ENCODE measurements at places on chromosomes 7 and 10.

DNA sequence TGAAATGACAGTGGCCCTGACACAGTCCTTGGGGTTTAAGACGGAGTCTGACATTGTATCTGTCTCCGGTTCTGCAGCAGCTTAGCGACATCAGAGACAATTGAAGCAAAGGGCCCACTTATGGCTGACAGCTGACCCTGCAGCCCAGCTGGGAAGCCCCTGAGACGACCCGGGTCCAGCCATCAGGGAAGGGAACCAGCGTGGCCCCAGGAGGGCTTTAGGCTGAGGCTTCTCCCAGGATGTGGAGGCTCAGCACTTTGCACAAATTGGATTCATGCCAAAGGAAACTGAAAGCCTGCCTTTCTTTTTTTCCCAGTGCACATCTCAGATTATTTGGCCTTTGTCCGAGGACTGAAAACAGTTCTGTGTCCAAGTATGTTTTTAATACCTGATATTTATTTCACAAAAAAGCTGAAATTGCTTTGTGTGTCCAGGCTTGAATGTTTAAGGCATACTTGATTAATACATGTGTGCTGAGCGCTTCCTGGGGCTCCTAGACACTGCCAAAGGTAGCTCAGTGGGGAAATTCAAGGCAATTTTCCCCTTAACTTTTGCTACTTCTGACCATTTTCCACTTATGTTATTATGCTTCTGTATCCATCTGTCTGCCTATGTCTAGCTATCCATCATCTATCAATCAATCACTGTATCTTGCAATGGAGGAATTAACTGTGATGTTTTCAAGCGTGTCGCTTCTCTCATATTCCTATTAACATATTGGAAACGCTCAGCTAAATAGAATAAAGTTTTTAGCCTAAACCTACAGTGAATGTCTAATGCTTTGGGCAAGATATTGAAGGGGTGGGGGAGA, 34.8 kb downstream of the KLF6 start:
- DNase-seq: no peak

DNA sequence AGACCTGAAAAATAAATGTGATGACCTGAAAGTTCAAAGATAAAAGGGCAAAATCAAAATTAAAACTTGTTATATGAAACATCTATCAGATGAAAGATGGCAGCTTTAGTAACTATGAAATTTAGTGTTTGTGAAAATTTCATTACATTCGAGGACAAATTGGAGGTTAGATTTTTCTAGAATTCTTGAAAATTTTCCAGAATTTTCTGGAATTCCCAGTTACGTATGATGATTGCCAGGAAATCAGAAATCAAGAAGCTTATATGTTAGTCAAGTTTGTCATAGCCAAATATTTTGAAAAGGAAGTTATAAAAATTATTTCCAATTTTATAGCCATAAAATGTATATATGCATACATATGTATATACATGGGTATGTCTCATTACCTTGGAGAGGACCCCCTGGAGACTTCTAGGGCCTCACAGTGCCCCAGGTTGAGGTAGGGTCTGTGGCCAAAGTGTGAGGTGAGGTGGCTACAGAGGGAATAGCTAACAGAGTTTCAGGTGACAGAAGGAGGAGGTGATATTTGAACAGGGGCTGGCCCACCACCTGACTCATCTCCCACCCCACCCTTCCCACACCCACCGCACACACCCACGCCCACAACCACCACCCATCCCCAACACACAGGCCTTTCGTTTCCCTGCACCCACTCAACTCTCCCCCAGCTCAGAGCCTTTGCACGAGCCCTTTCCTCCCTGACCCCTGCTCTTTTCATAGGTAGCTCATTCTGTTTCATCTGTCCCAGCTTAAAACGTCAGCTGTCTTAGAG, 21.5 kb downstream of the C10orf105 start:
- no peak for DNase-seq

DNA sequence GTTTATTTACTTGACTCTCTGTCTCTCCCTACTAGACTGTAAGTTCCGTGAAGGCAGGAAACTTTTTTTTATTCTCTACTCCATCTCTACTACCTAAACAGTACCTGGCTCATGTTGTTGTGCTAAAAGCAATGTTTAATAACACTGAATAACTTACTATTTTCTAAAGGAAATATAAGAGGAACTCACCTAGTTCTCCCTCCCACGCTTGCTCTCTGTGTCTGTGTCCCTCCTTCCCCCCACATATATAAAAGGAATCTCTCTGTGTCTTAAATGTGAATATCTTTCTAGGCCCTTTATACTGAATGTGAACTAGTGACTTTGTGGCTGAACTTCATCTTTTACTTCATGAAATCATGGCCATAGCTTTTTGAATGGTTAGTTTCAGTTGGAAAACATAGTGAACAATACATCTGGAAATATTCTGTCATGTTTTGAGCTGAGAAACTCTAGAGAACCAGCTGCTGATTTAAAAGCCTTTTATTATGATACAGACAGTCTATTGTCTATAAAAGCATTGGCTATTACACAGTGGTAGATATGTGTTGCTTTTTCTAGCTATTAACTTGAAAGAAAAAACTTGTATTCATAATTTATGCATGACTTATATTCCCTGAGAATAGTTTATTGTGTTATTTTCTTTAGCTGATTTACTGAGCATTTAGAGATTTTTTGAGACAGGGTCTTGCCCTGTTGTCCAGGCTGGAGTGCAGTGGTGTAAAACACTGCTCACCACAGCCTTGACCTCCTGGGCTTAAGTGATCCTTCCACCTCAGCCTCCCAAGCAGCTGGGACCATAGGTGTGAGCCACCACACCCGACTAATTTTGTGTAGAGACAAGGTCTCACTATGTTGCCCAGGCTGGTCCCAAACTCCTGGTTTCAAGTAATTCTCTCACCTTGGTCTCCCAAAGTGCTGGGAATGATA, 42.5 kb downstream of the VCL start:
- DNase-seq: no peak

- no peak for DNase-seq
Measured at GRCh38 chr10:59176241-59177030, at the start of gene PHYHIPL. Gene PHYHIPL, plus strand, starts transcription at chr10:59176643. Its CDS starts 211 bp downstream, at chr10:59176854.

DNA sequence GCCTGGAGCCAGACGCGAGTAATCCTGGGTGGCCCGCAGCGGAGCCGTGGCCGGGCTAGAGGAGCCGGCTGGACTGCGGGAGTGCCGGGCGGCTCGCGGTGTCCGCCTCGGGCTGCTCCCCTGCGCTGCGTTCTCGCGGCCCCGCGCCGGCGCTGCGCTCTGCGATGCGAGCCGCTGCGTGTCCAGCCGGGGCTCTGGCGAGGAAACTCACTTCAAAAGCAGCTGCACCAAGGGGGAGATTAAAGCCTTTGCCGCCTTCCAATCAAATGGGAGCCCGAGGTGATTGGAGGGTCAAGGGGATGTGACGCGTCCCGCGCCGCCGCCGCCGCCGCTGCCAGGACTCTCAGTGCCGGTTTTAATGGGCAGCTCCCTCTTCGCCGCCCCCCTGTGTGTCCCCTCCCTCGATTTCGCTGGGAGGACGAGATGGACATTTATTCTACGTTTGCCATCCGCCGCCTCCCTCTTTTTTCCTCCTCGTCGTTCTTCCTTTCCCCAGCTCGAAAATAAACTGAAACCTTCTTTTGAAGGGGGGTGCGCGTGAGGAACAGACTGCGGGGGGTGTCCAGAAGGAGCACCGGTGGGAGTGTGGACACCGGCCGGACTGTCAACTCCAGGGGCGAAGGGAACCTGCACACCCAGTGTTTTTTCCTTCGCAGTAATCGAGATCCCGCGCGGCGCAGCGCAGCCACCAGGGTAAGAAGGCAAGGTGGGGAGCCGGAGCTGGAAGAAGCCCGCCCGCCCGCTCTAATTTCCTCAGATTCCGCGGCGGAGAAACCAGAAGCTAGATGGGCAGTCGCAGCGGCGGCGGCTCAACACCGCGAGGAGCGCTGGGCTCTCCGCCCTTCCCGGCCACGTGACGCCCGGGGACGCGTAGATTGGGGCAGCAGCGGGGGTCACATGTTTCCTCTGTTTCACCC, at the start of gene ZNF503:
TSS of gene ZNF503 (minus strand) at position 196 of the 917 bp plus-strand sequence. CDS start 345 bp downstream, outside the sequence.
- DNase-seq: peak; percentile 98

DNA sequence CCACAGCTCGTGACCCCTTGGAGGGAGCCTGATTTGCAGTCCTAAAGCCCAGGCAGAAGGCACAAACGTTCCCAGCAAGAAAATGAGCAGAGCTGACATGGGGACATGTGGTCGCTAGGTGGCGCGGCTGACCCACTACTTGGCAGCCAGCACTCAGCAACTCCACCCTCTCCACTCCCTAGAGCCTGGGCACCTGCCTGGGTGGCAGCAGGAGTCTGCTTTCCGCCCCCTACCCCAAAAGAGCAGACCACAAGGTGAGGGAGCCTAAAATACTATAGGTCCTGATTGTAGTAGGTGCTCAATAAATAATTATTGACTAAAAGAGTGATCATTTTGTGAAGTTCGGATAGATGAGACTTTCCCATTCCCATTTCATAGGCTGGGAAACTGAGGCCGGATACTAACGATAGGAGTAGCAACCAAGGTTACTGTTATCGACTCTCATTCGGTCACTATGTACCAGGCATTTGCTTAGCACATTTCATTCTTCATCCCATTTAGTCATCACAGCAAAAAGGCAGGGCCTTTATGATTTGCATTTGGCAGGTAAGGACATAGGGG, 57.4 kb downstream of the NEUROG3 start:
- peak; percentile 70 for DNase-seq

DNA sequence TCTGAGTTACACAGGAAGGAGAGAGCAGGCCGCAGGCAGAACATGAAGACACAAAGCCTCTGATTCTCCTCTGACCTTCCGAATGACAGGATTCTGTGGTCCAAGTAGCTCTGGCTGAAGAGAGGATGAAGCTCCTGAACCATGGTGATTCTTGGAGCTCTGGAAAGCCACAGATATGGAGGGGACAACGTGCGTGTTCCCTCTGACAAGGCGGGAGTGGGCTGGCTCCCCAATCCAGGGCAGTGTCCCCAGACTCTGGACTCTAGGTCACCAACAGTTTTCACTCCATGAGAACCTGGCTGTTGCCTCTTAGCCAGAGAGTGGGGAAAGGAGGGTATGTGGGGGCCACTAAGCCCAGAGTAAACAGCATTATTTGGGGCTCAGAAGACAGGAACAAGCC, 7.4 kb upstream of the TRPV6 start:
- DNase-seq: no peak

GRCh38 chr7:138750901-138751464, 46.8 kb upstream of the TMEM213 start:
- no peak for DNase-seq

- DNase-seq: no peak
Measured at GRCh38 chr7:83794829-83795228, 145.9 kb upstream of the SEMA3E start.

- DNase-seq: no peak
Measured at GRCh38 chr10:43376046-43376635, 4.7 kb downstream of the FXYD4 start.

DNA sequence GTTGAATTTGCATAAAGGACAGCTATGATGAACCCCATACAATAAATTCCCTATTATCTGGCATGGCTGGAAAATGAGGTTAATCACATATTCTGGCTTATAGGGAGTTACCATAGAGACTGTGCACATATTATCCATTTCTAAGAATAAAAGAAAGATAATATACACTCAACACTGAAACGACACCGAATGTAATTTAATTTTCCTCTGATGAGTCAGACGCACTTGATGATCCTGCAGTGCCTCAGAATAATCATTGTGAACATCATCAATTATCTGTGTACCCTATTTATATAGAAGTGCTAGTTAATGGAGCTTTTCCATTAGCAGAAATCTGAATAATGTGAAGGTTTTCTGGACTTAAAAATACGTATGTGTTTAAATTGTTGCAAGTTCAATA, 60.2 kb downstream of the SGCE start:
- no peak for DNase-seq

DNA sequence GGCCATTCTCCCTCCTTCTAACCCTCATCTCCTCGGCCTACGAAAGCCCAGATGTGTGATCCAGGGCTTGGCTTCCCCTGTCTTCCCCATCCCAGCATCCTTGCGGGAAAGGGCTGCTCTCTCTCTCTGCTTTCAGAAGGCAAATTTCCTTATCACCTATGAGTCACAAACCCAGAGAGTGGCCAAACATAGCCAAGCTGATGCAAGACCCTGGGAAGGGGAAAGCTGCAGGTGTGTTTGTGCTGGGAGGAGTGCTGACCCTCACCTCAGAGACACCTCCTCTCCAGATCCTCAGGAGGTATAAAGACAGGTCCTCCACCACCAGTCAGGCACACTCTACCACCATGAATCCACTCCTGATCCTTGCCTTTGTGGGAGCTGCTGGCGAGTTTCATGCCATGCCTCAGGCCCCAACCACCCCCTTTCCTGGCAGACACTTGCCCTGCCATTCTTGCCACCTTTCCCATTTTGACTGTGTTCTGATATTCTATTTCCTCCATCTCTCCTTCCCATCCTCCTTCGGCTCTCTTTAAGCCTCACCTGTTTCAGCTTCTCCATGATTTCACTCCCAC, 10.6 kb upstream of the PRSS2 start:
- no peak for DNase-seq

DNA sequence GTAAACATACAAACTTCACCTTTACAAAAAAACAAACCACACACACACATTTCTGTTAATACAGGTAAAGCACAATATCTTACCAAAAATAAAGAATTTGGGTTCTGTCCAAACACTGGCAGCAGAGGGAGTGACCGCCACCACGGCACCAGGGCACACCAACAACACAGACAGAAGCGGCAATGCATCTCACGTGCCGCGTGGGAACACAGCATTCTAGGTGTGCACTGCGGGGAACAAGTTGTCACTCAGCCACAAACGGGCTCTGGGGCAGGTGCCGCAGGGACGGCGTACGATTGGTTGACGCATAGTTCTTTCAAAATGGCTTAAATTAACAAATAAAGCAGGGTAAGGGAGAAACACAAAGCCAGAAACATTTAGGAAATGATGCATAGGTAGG, 22.3 kb downstream of the PDGFA start:
- no peak for DNase-seq

GRCh38 chr7:46385662-46386309, 464.7 kb upstream of the IGFBP3 start:
- no peak for DNase-seq

- DNase-seq: no peak
Measured at GRCh38 chr10:31819391-31819820, 109.2 kb downstream of the ARHGAP12 start.

DNA sequence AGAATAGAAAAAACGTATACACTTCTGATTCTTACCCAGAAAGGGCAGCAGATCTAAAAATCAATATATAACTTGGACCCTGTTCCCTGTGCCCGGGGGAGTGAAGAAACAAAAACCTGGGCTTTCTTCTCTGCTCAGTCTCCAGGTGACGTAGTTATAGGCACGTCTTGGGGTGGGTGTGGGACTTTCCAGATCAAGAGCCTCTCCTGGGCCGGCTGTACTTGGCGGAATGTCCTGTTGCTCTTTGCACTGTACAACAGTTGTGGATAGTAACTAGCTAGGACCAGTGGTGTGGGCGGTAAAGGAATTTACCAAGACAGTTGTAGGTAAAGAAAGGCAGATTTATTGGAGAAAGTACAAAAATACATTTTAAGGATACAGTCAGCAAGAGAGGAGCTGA, 40.4 kb upstream of the STEAP4 start:
- DNase-seq: no peak

DNA sequence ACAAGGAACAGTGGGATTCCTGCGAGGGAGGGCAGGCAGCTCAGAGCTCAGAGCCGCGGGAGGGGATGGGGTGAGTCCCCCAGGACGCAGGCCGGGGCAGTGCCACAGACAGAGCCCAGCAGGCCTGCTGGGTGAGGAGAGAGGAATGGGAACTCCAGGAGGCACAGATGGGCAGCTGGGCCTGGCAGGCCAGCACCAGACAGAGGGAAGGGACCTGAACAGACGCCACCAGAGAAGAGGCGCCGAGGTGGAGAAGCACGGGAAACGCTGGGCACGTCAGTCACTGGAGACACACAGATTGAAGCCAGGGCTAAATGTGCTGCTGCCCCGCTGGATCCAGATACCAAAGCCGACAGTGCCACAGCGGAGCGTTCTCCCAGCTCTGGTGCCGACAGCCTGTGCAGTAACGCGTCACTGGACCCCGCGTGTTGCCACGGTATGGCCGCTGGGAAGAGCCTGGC, 225.8 kb downstream of the MAD1L1 start:
- DNase-seq: no peak

Measured in ureter (tissue), 1 donor.